ENCODE measurements at places on chromosomes 11 and 22.

DNA sequence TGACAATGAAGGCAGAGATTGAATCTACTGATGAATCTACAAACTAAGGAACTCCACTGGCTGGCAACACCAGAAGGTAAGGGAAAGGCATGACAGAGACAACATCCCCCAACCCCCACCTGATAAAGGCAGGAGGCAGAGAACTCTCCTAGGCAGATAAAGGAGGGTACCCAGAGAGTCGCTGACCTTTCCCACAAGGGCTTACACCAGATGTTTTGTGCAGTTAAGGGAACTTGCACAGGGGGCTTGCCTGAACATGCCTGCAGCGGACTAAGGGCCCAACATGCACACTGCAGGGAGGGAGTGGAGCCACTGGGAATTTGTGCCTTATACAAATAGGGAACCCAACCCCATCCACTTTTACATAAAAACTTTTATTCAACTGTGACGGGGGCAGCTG lies 1996.9 kb upstream of the RAG2 start:
- no peak for DNase-seq

DNA sequence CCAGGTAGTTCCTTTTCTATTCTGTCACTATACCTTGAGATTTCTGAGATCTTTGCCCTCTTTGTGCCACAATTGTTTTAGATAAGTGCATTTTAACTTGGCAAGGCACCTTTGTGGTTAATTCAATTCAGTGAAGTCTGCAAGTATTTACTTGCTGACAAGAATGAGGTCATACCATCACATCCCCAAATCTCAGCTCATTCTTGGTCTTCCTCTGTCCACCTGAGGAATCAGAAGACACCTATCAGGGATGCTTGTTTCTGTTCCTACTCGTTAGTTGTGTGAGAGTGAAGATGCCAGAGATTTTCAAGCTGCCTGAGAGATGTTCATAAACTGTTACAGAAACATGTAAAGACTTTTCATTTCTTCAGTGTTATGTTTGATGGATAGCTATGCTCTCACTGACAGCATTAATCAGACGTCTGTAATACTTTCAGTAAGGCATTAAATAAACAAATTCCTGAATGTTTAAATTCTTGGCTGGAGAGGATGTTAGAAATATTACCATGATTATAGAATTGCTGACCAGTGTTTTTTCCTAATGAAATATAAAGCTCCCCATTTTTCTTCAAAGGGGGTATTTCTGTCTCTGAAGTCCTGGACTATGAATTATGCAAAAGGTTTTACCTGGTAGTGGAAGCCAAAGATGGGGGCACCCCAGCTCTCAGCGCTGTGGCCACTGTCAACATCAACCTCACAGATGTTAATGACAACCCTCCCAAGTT lies 135.0 kb upstream of the MTNR1B start:
- no peak for DNase-seq

- no peak for DNase-seq
Observed at GRCh38 chr11:34300026-34300925, 57.5 kb downstream of the ABTB2 start.

DNA sequence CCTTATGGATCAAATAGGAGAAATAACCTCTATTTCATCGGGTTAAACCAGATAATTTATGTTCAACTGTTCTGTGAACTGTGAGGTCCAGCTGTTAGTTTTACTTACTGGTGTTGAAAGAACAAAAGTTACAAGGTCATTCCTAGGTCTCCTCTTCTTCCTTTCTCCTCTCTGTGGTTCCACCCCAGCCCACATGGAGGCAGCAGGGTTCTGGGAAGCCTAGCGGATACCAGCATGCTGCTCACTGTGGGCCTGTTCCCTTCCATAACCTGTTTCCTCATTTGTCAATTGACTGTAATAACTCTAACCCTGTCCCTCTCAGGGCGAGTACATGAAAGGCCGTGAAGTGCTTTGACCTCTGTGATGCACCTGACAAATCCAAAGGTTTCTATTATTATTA lies 27.8 kb downstream of the RELT start:
- DNase-seq: no peak

DNA sequence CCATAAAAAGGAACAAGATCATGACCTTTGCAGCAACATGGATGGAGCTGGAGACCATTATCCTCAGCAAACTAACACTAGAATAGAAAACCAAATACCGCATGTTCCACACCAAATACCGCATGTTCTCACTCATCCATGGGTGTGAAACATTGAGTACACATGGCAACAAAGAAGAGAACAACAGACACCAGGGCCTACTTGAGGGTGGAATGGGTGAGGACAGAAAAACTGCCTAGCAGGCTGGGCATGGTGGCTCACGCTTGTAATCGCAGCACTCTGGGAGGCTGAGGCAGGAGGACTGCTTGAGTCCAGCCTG lies 12.3 kb downstream of the EHD1 start:
- no peak for DNase-seq

- no peak for DNase-seq
Observed at GRCh38 chr11:75077316-75077715, 19.4 kb downstream of the OR2AT4 start.
